ENCODE measurements at places on chromosomes 2 and 18.

DNA sequence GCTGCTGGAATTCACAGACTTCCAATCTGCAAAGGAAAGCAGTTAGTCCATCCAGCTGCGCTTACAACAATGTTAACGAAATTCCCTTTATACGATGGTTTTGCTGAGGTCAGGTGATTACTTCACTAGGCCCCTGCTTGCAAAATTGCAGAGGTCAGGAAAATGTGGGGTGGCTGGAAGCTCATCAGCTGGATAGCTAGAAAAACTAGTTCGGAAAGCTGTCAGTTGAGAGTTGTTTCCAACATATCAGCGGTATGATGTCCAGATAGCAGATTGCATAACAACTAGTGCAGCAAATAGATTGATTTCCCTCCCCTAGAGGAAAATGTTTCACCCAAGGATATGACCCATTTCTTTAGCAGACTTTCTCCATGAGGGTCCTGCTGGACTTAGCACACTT is 2021.1 kb upstream of the CELF4 start:
- no peak for DNase-seq

GRCh38 chr18:56637711-56638231 is 621 bp downstream of the TXNL1 start:
- peak; percentile 38 for DNase-seq

- DNase-seq = no peak
These were observed 304.8 kb upstream of the SOX11 start for GRCh38 chr2:5387406-5387805.

GRCh38 chr2:85611217-85611704 is 605 bp downstream of the C2orf68 start:
- no peak for DNase-seq

- no peak for DNase-seq
These were observed 106.4 kb downstream of the VIT start for GRCh38 chr2:36802952-36803351.

DNA sequence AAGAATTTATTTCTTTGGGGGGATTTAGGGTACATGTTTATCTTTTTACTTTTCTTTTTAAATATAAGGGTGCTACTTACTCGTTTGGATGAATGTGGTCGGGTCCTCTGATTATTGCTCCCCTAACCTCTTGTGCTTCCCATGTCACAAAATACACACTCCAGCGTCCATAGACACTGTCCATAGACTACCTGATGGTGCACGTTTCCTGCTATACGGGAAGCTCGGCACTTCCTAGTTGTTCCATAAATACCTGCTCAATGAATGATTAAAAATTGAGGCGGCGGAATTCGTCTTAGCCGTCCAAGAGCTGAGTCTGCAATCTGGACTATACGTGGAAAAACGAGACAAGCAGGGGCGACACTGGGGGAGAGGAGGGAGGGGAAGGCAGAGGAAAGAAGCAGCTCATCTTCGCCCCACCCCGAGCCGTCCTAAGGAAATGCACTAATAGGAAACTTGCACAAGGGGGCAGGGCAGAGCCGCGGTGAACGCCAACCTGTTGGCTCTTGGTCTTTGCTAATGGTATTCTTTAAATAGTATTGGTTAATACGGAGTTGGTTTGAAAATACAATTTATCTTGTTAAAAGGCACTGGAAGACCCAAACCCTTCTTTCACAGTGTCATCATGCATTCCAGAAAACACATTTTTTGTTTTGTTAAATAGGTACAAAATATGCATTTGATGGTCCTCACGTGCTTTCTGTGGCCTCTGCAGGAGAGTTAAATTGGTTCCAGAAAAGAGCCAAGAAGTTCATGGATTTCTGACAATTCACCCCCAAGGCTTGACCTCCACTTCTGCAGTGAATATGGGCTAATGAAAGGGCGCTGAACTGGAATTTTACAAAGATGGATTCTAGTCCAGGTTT is 73.0 kb upstream of the KCTD1 start:
- DNase-seq = no peak
